ENCODE measurements at places on chromosomes 3 and 15.
A peak's percentile ranks its signal among the peaks of the same experiment; 100 is the strongest.

- no peak for DNase-seq
Measured at GRCh38 chr3:62659660-62660059, 215.6 kb downstream of the CADPS start.

DNA sequence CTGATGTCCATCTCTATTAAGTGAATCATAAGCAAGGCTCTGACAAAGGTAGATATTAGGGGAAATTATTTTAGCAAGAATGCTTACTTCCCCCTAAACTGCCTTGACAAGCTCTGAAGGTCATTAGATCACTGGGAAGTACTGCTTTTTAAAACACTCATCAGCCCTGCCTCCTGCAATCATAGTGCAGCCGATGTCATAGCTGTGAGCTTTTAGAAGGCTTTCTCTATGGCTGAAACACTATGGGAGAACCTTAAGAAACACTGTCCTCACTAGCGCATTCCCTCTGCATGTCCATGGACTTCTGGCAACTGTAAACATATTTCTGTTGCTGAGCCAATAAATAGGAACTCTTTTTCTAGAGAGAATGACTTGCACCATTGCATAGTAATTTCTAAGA is 38.7 kb upstream of the PTPRG start:
- no peak for DNase-seq

GRCh38 chr3:17307482-17307881 is 422.7 kb downstream of the PLCL2 start:
- no peak for DNase-seq

- DNase-seq: no peak
Measured at GRCh38 chr3:10515884-10516495, 10.6 kb upstream of the ATP2B2 start.

DNA sequence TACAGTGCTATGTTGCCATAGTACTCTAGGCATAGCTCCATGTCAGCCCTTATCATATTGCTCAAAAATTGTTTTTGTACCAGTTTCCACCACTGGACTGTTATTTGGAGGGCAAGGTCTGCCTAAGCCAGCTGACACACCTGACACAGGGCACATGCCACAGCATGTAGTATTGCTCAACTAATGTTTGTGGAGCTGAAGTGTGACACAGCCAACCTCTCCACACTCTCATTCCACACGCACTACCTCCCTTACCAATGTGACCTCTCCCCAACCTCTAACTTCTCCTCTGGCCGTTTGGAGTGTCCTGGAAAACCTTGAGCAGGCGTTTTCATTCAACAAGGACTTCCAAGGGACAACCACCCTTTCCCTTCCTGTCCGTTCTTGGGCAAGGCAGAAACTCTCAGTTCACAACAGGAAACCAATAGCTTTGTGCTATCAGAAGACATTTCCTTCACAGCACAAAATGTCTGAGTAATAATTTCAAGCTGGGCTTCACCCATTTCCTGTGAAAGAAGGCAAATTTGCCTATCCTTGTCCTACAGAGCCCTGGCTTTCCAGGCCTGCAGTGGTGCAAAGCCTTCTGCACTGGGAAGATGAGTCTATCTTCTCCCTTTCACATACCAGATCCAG is 38.4 kb downstream of the TLNRD1 start:
- no peak for DNase-seq

- no peak for DNase-seq
Measured at GRCh38 chr3:153439780-153440179, 277.8 kb downstream of the RAP2B start.

DNA sequence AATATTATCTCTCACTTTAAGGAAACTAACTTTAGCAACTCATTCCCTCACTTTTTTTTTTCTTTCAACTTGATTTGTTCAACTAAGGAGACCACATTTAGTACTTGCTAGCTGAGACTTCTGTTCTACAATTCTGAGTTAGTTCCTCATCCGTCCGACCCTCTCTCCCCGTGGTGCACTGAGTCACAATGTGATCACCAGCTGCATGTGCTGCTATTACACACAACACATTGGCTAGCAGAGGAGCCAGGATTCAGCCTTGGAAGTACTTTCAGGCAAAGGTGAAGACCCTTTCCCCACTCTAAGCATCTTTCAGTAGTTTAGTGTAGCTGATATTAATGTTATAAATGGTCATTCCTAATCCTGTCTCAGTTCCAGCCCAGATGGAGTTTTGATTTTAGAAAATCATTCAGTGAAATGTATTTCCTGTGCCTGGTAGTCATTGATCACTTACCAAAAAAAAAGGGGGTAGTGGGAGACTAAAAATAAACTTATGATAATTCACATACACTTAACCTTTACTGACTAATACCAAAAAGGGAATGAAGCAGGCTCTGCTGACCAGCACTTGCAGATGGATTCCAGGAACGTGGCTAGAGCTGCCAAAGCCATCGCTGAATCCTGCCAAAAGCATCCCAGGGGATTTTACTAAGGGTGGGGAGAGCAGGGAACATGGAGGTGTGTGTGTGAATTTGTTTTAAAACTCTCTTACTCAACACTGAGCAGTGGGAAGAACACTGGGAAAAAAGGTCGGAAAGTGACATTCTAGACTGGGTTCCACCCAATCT is 424.8 kb downstream of the LPP start:
- DNase-seq: peak; percentile 75

- no peak for DNase-seq
Measured at GRCh38 chr3:51953445-51953844, 1.7 kb upstream of the GPR62 start.

- DNase-seq: no peak
Measured at GRCh38 chr3:142318331-142318730, 92.9 kb upstream of the GK5 start.

DNA sequence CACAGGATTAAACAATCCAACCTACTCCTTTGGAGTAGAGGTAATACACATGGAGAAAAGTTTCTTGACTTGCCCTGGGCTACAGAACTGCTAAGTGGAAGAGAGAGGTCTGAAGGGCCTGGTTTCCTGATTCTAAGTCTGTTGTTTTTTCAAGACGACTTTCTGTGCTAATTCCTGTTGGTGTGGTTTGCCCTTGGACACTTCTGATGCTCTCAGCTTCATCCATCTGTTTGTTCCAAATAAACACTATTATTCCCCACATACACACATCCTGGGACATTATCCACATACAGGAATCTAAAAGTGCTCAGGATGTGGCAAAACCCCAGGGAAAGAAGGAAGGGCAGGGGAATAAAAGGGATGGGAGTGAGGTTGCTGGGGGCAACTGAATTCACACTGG is 393.5 kb upstream of the TBL1XR1 start:
- no peak for DNase-seq

- no peak for DNase-seq
Measured at GRCh38 chr3:197749315-197749600, 425 bp upstream of the FYTTD1 start.
